ENCODE measurements at places on chromosomes 2 and 18.
A peak's percentile ranks its signal among the peaks of the same experiment; 100 is the strongest.

DNA sequence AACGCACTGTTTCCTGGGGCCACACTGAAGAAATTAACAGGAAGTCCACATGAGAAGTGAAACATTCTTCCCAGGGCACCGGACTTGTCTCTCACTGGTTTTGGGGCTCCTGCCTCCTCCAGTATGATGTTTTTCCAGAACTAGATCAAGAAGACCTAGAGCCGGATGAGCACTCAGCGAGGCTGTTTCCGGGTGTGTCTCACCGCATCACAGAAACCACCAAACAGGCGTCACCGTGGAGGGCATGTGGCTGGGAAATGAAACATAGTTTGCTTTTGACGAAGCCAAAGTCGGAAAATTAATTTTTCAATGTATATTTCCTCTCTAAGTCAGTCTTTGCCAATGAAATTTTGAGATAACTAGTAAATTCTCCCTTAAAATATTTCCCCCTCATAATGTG lies 314.0 kb upstream of the SALL3 start:
- DNase-seq, result no peak

DNA sequence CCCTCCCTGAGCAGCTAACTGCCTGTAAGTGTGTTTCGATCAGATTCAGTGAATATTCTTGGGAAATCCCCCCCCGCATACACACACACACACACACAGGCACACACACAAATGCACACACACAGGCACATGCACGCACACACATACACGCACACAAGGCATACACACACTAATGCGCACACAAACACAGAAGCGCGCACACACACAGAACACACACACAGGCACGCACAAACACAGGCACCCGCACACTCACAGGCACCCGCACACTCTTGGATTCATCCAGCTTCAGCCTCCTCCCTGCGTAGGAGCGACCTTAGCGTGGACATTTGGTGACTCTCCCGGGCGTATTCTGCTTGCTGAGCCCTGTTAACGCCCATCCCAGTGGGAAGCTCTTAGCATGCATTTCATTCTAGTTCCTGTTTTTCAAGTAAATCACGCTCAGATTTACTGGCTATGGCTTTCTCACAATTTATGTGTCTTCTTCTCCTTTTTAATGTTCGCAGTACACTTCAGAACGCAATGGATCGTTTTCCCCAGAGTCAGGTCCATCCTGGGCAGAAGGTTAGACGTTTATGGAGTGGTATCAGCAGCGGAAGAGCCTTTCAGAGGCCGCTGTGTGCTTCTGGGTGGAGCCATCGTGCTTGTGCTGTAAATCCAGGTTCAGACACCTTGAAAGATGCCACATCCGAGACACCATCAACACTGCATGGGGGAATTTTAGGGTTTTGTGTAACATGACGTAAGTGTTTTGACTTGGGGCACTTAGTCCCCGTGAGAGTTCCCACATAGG lies 656.6 kb downstream of the GALR1 start:
- DNase-seq, result no peak

DNA sequence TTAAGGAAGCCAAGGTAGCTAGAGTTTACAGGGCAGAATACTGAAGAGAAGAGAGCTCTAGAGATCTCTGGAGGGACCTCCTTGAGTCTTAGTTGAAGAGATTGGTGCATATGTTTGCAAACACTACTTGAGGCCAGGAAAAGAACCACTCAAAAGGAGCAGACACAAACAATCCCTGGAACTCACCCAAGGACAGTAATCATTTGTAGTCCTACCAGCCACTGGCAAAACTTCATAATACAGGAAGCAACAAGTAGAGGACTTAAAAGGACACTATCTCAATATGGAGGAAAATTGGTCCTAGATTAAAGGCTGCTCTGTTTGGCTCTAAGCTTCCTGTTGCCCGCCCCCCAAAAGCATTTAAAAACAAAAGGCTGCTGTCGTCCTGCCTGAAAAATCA lies 46.9 kb upstream of the UBXN4 start:
- DNase-seq, result peak; percentile 7

DNA sequence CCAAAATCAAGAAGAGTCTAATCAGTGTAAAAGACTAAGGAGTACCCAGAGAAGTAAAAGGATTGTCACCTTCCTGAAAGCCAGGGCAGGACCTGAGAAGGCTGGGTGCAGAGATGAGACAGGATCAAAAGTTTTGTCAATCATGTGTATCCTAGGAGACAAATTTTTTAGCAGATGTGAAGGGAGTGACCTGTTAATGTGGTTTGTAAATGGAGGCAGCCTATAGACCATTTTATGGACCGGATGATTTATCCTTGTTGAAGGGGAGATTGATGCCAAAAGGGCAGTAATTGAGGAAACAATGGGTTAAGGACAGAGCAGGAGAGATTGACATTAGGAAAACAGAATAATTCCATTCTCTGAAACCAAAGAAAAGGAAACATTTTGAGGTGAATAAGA lies 813 bp downstream of the NDC80 start:
- no peak for DNase-seq

GRCh38 chr18:22559414-22560274 lies 141.9 kb upstream of the CTAGE1 start:
- DNase-seq, result peak; percentile 59

GRCh38 chr2:58428096-58429013 lies 187.2 kb upstream of the FANCL start:
- no peak for DNase-seq

DNA sequence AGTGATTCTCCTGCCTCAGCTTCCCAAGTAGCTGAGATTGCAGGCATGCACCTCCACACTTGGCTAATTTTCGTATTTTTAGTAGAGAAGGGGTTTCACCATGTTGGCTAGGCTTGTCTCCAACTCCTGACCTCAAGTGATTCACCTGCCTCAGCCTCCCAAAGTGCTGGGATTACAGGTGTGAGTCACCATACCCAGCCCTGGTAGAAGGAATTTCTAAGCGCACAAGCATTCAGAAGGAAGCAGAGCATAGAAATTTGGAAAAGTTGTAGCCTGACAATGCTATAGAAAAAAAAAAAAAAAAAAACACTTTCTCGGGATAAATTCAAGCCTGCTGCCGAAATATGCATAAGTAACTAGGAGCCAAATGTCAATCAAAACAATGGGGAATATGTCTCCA lies 249.4 kb downstream of the GRB14 start:
- DNase-seq, result no peak

GRCh38 chr18:61006687-61007224 lies 326.5 kb upstream of the CDH20 start:
- no peak for DNase-seq

- peak; percentile 64 for DNase-seq
Observed at GRCh38 chr2:41854227-41854626, 193.6 kb upstream of the PKDCC start.

DNA sequence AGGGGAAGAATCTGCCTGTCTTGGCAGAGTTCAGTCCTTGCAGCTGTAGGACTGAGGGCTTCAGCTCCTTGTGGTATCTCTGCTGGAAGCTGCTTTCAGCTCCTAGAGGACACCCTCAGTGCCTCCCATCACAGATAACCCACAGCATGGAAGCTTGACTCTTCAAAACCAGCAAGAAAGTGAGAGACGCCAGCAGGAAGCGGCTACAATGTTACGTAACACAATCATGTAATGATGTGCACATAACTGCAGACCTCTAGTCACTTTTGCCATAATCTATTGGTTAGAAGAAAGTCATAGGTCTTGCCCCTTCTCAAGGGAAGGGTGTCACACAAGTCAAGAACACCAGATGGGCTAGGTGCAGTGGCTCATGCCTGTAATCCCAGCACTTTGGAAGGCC lies 69.1 kb upstream of the AFF3 start:
- DNase-seq, result no peak

- no peak for DNase-seq
Observed at GRCh38 chr18:47996091-47996541, 65.7 kb upstream of the SMAD2 start.

DNA sequence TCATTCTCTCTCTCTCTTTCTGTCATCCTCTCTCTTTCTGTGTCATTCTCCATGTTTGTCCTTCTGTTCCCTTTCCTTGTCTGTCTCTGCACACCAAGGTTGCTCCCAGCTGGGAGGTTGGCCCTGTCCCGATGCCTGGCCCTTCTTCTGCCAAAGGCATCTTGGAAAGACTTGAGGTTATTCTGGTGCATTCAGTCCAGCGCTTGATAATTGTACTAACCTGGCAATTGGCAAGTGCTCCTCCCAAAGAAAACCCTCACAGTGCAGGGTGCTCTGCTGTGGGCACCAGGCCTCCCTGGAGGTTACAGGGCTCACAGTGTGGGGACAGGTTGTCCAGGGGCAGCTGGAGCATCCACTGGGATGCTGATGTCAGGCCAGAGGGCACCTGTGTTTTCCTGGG lies 95.4 kb downstream of the GLI2 start:
- DNase-seq, result no peak

DNA sequence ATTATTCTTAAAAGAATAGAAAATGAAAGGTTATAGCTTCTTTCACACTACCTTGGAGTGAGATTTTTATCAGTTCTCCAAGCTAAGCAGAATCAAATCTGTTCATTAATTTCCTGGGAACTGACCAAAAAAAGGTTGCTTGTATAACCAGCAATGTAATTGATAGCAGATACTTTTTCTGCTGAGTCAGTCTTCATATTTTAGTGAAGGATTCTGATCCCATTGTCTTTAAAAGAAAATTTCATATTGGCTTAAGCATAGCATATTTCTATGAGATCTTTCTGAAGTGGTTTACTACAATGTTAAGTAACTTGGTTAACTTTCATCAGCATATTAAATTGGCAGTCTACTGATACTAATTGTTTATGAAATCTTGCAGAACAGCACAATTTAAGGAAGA lies 338.0 kb downstream of the TMX3 start:
- no peak for DNase-seq

- no peak for DNase-seq
Observed at GRCh38 chr2:133574186-133574585, 5.9 kb upstream of the NCKAP5 start.

- DNase-seq, result no peak
Observed at GRCh38 chr2:238942080-238942725, 94.3 kb downstream of the TWIST2 start.

GRCh38 chr18:4004183-4004829 lies 450.8 kb downstream of the DLGAP1 start:
- peak; percentile 51 for DNase-seq

Measured in IMR-90 (cell line).